ENCODE measurements at places on chromosomes 1 and 21.

- DNase-seq, result no peak
These were observed 458.5 kb downstream of the NEGR1 start for GRCh38 chr1:71823708-71824305.

GRCh38 chr1:33244143-33244808 lies 12.0 kb upstream of the ZNF362 start:
- no peak for DNase-seq

GRCh38 chr1:180566026-180566425 lies 7.3 kb downstream of the OVAAL start:
- DNase-seq, result no peak

DNA sequence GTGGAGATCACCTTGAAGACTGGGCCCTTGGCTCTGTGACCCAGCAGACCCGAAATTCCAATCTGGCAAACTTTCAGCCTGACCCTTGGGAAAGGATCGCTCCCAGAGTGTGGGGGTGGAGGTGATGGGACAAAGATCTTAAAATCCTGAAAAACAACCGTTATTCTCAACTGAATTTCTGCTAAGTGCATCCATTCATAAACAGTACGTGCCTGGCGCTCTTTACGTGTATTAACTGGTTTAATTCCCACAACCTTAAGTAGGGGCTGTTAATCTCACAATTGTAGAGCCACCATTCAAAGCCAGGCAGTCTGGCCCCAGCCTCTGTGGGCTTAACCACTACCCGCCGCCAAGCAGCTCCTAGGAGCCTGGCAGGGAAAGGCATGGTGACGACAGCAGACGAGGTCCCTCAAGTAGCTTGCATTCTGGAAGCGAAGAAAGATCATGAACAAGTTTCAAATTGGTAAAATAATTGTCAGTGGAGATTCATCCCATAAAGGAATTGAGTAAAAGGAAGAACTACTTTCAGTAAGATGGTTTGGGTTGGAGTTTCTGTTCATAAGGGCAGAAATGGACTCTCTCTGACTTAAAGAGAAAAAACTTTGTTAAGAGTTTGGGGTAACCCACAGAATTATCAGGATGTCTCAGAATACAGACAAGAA lies 11.4 kb upstream of the RGS16 start:
- peak; percentile 29 for DNase-seq

Measured in RPMI8226 (cell line).